Memory B cell (primary cell): ENCODE measurements at places on chromosomes 6 and 20.

GRCh38 chr20:62668441-62669027 lies 26.2 kb downstream of the SLCO4A1 start:
- DNase-seq: no peak

DNA sequence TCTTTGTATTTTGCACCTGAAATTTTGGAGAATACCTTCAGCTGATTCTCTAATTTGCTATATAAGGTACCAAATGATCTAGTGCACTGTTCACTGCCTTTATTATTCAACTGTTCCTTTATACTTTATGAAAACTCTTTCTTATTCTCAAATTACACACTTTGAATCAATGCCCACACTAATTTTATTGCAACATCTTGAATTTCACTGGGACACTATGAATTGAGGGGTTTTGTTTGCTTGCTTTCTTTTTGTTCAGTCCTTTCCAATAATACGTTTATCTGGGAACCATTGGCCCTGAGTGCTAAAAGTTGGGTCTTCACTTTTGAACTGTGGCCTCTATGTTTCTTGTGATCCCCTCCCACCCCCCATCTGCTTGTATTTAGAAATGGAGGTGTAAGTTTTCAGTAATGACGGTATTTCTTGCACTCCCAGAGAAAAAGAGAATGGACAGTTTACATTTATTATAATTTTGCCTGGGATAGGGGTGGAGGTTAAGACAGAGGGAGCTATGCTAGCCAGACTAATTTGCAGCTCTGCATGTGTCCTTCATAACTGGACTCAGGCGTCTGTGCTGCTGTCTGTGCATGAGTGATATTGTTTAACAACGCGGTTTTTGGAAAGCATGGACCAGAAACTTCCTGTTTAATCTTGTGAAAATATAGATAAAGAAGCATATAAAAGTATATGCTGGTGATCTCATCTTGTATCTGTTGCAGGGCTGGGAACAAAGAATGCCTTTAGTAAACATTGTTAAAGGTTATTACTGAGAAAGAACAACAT lies 98.1 kb downstream of the DNAH8 start:
- no peak for DNase-seq

GRCh38 chr20:50583442-50584150 lies 73.4 kb downstream of the PTPN1 start:
- no peak for DNase-seq

DNA sequence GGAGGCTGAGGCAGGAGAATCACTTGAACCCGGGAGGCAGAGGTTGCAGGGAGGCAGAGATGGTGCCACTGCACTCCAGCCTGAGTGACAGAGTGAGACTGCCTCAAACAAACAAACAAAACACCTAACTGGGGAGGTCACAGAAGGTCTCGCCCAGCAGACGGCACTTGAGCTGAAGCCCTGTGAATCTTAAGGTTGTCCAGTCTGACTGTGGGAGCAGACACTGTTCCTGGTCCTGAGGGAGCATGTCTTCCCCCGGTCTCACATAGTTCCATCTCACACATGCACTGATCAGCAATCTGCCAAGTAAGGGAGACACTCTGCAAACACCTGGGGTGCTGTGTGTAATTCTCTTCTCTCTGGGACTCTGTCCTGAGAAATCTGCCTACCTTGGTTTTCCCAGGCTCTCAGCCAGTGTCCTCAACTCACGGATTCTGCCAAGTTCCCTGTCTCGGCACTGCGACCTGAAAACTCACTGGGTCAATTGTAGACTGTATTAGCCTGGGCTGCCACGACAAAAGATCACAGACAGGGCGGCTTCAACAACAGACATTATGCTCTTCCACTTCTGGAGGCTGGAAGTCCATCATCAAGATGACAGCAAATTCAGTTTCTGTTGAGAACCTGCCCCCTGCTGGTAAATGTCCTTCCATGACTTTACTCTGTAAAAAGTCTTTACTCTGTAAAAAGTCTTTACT lies 94.3 kb downstream of the JPH2 start:
- DNase-seq: no peak

GRCh38 chr6:166472636-166473035 lies 89.9 kb upstream of the MPC1 start:
- no peak for DNase-seq

GRCh38 chr6:134995536-134995935 lies 45.6 kb upstream of the ALDH8A1 start:
- DNase-seq: no peak

DNA sequence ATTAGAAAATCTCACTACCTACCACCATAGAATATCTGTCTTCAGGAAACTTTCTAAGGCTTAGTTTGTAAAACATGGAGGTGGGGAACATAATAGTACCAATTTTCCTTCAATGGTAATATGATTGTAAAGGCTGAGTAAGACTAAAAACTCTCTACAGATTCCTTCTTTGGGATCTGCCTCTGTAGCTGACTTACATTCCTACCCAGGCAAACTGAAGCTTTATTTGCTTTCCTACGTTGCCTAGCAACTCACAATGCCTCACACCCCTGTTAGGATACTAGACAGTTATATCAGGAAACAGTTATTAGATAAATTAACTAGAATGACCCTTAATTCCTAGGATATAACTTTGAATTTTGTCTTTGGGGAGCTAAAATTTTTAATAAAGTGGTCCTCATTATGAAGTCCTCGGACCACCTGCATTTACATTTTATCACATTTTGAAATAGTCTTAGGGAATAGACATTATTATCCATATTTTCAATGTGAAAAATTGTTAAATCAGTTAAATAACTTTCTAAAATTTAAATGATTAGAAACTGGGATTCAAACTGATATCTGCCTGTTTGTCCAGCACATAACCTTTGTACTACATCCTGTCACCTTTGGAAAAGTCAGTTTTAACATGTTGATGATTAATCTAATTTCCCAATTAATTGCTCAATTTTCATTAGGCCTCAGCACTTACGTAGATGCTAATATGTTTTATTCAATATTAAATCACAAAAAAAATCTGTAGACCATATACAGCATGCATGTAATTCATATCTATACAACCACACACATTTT lies 591.4 kb downstream of the RNF144B start:
- DNase-seq: no peak

- no peak for DNase-seq
These were observed 216.3 kb upstream of the FERMT1 start for GRCh38 chr20:6339176-6339575.

- no peak for DNase-seq
These were observed 150.2 kb upstream of the RNF217 start for GRCh38 chr6:124812067-124812466.

DNA sequence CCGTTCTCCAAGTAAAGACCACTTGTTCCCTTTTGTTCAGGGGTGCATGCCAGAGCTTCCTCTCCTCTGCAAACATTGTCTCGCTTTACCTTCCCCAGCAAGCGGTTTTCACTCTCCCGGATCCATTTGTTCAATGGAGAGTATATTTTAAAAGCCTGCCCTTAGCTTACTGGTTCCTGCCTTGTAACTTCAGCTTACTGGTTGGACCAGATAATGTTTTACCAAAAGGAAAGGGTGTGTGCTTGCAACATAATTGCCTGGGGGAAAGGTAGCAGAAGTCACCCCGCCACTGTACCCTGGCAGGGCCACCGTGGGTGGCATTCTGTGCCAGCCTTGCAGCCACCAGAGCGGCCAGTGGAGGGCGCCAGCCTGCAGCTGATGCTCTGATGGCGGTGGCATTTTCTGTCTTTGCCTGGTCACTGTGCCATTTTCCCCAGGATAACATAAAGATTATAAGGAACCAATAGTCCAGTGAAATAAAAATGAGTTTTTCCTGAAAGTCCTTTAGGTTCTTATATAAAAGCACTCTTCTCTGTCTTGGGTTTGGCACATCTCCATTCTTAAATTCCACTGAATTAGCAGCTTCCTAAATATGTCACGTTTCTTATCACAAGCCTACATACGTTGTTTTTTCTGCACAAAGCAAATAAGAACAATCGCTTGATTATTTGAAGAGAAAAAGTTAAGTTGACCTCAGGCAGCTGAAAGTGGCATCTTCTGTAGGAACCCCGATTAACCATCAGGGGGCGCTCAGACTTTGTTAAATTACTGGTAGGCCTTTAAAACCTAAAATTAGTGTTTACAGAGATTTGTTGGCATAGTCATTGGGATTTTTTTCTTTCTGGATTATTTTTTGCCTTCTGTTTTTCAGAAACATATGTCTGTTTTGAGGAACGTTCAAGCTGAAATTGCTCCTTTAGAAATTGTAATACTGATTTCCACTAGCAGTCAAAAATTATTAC lies 67.4 kb upstream of the XRN2 start:
- peak; percentile 48 for DNase-seq

GRCh38 chr20:63128956-63129355 lies 87.0 kb downstream of the YTHDF1 start:
- no peak for DNase-seq

DNA sequence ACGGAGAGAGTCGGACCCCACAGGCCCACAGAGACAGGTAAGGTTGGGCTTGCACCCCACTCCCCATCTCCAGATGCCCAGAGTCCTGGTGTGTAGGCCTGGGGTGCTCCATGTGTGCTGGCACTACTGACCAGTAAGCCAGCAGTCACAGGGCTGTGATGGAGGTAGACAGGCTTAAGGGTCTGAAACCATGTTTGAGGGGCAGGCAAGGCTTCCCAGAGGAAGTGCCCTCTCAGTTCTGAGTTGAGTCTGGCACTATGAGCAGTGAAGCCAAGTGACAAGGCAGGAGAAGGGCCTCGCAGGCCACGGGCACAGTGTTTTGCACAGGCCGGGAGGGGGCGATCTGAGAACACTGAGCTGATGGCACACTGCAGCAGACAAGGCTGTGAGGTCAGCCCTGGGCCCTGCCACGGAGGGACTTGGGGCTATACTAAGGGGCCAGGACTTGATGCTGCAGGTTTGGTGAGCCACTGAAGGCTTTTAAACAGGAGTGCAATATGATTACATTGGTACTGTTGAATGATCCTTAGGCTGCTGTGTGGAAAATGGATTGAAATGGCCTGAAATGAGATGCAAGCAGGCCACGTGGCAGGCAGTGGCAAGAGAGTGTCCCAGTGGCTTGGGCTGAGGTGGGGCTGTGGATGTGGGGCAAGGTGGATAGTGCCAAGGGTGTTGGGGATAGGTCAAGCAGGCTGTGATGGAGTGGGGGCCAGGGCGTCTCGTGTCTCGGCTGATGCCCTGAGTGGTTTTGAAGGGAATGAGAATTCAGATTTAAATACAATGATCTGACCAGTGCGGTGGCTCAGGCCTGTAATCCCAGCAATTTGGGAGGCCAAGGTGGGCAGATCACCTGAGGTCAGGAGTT lies 20.3 kb downstream of the TTBK1 start:
- DNase-seq: peak; percentile 77

GRCh38 chr6:47376930-47377329 lies 67.2 kb upstream of the TNFRSF21 start:
- no peak for DNase-seq

GRCh38 chr6:33744001-33744848 lies 2.5 kb downstream of the IP6K3 start:
- DNase-seq: peak; percentile 75

DNA sequence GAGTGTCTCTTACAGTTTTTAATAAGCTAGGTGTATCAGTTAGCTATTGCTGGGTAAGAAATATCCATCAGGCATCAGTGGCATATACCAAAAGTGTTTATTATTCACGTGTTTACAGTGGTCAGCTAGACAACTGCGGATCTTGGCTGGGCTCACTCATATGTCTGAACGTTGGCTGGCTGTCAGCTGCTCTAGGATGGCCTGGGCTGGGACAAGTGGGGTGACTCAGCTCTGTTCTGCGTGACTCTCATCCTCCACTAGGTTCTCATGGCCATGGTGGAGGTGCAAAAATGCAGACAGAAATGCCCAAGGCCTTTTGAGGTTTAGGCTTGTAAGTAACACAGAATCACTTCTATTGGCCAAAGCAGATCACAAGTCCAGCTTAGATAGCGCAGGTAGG lies 22.0 kb downstream of the ZNF341 start:
- DNase-seq: no peak

GRCh38 chr20:10218536-10219451 lies at the start of gene SNAP25:
TSS of gene SNAP25 (plus strand) at chr20:10218830. CDS start at chr20:10275492, 56,662 bp downstream.
- DNase-seq: peak; percentile 31

- no peak for DNase-seq
These were observed 150.4 kb upstream of the BMP5 start for GRCh38 chr6:56025795-56026194.

GRCh38 chr6:167788563-167788903 lies 38.2 kb upstream of the AFDN start:
- DNase-seq: no peak
